Central memory CD4-positive, alpha-beta T cell (primary cell): ENCODE measurements at places on chromosomes 12 and 14.

DNA sequence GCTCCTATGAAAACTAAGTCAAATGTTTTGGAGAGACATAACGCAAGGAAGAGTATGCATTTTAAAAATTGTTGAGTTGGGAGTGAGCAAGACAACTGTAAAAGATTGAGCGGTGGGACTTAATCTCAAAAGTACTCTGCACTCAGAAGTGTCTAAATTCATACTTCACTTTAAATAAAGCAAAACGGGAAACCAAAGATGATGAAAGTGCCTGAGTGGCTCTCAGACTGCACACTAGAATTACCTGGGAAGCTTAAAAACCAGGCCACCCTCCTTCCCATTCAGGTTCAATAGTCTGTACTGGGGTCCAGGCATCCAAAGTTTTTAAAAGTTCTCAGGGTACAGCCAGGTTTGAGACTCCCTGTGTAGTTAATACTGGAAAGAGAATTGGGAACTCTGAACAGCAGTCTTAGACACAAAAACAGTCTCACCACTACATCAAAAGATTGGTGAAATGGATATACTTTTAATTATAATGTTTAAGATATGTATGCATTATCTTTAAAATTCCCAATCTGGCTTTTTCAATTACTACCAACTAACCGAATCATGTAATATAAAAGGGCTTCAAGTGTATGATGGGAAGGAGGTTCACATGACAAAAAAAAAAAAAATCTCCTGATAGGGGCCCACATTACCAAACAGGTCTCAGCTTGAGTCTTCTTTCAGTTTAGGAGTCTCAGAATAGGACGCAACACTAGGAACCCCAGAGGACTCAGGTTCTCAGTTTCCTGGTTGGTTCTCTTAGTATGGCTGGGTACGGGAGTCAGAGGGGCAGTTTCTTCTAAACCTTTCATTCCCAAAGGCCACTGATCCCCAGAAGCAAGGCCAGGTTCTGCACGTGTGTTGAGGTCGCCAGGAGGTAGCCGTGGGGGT, 1.0 kb downstream of the HOMEZ start:
- DNase-seq = no peak

GRCh38 chr14:103122947-103123633, at the start of gene TNFAIP2:
Gene TNFAIP2, plus strand, starts transcription at chr14:103123461. Its CDS starts 2,997 bp downstream, at chr14:103126458.
- no peak for DNase-seq

DNA sequence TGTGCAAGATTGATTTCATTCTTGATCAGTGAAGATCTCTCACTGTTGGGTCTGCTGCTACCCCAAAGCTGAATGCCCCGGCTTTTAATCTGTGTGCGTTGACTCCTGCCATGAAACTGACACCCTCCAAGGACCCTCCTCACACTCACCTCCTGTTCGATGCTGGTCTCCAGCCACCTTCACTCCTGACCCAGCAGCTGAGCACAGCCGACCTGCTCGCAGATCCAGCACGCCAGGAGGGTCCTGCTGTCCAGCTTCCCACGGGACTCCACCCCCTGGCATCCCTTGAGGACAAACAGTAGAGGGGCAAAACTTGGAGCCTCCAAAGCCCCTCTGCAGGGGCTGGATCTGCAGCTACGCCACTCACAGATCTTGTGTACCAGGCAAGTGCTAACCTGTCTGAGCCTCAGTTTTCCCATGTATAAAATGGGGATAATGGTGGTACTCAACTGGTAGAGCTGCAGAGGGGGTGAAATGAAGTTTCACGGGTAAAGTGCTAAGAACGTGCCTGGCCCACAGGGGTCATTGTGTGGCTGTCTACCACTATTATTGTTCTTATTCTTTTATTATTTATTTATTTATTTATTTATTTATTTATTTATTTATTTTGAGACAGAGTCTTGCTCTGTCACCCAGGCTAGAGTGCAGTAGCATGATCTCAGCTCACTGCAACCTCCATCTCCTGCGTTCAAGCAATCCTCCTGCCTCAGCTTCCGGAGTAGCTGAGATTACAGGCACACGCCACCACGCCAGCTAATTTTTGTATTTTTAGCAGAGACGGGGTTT, 178.0 kb downstream of the PHETA1 start:
- no peak for DNase-seq

GRCh38 chr12:83893101-83893500, 1019.5 kb downstream of the SLC6A15 start:
- no peak for DNase-seq

DNA sequence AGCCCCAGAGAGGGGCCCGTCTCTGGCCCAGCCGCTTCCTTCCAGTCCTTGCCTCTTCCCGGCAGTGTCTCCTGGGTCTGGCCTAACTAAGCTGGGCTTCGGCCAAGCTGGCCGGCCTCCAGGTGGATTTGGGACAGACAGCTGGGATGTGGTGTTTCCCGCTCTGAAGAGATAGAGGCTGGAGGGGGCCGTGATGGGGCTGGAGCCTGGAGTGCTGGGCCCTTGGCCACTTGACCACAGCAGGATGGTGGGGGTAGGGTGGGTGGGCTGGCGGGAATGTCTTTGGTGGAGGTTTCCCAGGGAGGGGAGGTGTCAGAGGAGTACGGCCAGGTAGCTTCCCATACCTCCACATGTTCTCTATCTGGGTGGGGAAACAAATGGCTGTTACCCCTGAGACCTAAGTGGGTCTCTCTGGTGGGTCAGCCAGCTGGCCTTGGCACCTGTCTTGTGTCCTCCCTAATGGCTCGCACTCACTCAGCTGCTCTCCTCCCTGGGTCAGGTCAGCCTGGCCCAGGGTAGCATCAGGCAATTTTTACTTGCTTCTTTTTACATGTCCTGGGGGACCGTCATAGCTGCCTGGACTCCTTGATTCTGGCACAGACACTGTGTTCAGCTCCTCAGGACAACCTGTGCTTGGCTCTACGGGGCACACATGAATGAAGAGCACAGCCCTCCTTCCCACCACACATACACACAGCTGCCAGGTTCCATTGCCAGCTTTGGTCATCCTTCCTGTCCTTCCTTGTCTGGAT, 19.8 kb upstream of the PGF start:
- no peak for DNase-seq
